ENCODE measurements at places on chromosomes 11 and 22.

DNA sequence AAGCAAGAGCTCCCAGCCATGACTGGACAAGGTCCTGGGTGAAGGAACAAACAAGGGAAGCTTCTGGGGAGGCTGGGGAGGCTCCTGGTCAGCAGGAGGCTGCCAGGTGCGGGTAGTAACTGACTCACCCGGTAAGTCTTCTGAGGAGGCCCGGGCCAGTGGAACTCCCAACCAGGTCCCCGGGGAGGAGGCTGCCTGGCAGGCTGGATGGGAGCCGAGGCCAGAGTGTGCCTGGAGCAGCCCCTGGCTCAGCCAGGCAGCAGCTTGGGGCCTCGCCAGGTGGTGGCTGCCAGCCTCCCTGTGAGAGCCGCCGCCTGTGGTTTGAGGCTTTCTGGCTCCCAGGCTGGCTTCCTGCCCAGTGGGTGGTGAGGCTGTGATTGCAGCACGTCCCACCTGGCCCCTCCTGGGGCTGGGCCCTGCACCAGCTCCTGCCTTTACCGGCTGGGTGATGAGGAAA, 46.2 kb downstream of the IGF2 start:
- DNase-seq, result no peak

GRCh38 chr11:69039501-69039900, 9.2 kb upstream of the TPCN2 start:
- no peak for DNase-seq

GRCh38 chr11:22625448-22626287, at the start of gene FANCF:
Gene FANCF (minus strand): TSS chr11:22625823. CDS start chr11:22625810, 13 bp downstream.
- DNase-seq, result peak; percentile 99

DNA sequence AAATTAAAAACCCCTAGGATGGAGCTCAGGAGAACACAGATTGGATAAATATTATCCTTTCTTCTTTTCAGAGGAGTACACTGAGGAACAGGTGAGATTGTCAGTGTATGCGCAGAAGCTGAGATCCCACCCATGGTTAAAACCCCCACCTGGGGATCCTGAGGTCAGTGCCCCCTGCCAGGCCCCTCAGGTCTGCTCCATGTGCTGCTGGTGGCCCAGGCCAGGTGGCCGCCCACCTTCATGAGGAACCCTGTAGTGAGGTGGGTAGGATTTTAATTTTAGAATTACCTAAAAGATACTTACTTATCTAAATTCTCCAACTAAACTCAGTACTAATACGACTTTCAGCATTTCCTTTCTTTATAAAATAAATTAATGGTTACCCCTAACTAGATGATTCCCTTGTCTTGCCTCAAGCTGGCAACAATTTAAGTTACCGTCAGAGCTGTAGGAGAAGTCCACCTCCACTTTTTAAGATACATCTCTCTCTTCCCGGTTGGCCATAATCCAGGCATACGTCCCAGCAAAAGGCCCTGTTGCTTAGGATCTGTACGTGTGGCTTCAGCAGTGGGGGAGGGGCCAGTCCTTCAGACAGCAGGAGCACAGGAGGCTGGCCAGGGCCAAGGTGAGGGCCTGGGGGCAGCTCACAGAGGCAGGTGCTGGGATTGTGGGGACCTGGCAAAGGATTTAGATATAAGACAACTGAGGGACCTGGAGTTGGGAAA, 61.5 kb upstream of the PITPNB start:
- DNase-seq, result no peak

DNA sequence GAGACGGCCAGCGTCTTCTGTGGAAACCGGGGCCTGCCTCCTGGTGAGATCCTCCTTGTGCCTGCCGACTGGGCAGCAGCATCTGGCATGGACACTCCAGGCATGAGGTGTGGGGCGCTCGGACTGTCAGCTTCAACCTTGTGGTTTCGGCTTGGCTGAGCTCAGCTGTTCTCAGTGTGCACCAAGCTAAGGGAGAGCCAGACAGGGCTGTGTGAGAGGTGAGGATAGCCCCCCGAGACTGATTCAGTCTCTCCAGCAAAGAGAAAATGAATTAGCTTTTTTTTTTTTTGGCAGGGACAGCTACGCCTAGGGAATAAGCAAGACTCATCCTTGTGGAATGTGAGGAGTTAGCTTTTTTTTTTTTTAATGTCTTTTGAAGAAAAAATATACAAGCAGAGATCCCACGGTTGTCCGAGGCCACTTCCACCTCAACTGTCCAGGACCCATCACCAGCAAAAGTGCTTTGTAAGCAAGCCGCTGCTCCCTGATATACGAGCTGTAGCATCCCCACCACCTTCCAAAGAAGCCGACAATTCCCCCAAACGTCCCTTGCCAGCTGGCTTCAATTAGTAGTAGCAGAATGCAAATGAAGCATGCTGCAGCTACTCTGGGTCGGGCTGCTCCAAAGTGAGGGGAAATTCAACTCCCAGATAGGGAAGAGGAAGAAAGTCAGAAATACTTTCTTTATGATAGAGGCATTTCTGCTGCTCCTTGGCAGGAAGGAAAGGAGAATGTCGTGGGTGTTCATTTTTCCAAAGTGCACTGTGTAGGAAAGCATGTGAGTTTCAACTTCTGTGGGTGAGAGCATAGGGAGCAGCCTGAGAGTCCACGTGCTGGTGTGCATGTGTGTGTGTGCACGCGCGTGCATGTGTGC, 9.7 kb upstream of the THY1 start:
- DNase-seq, result no peak

- no peak for DNase-seq
Observed at GRCh38 chr11:63889344-63889743, 27.6 kb downstream of the RCOR2 start.

GRCh38 chr11:72741849-72742512, 10.2 kb downstream of the ARAP1 start:
- peak; percentile 38 for DNase-seq

- DNase-seq, result no peak
Observed at GRCh38 chr11:130904380-130904779, 11.9 kb downstream of the SNX19 start.

DNA sequence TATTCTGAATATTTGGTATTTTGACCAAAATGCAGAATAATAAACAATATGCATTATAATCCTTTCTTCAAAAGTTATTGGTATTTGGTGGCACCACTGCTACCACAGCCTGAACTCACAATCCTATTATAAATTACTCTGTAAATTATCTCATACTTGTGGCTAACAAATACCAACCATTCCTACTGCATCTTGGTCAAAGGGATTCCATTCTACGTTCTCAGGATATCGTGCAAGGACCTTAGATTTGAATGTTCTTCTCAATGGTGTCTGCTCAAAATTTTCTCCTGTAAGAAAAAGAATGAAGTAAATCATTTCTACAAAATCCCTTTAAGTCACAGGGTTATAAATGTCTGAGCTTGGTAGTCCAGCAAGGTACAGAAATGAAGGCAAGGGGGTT, 58.7 kb downstream of the DENND5A start:
- DNase-seq, result no peak

All from inflammatory macrophage treated with lipopolysaccharide for 4 hours (primary cell).